Stimulated activated CD8-positive, alpha-beta memory T cell treated with anti-CD3 and anti-CD28 coated beads, Interleukin-15, amount 100 ng/mL, for 1 hour (primary cell): ENCODE measurements at places on chromosomes 2 and 18.

DNA sequence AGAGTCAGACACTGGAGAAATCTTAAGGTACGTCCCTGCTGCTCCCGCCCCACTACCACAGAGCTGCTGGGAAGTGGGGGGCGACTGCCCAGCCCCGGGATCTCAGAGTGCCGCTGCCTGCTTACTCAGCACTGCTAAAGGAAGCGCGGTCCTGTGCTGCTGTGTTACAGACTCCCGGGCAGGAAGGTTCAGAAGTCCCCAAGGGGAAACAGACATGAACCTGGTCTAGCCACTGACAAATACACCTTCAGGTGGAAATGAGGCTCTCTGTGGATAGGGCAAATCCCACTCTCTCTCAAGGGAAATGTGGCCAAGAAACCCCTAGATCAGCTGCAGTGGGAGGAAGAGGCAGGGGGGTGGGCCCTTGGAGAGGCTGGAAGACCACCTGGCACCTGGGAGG lies 13.7 kb downstream of the MTERF4 start:
- no peak for DNase-seq

DNA sequence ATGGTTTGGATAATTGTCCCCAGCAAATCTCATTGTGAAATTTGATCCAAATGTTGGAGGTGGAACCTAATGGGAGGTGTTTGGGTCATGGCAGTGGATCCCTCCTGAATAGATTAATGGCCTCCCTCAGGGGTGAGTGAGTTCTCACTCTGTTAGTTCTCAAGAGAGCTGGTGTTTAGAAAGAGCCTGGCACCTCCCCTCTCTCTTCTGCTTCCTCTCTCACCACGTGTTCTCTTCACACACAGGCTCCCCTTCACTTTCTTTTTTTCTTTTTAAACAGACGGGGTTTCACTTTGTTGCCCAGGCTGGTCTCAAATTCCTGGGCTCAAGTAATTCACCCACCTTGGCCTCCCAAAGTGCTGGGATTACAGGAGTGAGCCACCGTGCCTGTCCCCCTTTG lies 111.6 kb upstream of the LTBP1 start:
- DNase-seq = no peak

DNA sequence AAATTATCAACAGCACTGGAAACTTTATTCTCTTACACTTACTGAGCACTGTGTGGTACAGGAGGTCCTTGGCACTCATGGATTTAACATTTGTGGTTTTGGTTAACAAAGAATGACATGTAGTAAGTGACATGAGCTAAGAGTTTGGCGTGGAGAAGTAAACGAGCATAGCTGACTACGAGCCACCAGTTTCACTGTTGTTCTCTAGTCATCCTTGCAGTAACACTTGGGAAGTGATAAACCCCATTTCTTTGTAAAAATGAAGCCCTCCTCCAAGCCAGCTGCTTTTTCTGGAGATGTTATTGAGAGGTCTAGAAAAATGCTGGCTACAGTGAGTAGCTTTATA lies 32.7 kb downstream of the QPCT start:
- DNase-seq = no peak

DNA sequence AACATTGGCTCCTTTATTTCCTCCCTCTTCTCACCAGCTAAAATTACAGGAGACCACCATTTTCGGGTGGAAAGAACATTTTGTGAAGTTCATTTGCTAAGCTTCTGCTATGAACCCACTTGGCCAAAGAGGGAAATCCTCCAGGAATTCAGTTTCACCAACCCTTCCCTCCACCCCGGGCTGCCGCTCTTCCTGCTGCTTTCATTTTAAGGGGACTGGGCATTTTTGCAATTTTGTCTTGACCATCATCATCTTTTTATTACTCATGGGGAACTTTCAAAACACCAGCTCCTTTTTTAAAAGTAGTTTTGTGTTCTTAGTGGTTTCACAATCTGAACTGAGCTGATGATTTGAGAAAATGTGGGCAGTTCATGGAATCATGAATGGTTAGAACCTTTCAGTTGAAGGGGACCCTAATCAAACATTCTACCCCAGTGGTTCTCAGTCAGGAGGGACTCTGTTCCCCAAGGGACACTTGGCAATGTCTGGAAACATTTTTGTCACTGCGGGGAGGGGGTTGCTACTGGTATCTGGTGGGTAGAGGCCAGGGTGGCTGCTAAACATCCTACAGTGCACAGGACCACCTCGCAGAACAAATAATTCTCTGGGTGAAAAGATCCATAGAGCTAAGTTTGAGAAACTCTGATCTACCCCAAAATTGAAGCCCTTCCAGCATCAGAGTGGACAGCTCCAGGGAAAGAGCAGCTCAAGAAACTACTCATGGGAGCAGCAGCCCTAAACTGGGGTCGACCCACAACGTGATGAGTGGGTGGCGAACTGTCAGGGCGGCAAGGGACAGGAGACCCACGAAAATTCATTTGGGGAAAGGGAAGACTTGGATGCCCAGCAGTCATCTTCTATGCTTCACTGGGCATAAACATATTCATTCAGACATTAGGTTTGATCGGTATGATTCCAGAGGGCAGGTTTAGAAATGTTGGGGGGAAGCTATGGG lies 92.9 kb downstream of the ACKR3 start:
- DNase-seq = no peak
